ENCODE measurements at places on chromosomes 12 and 14. TPM values are rescaled to one million over a fixed set of nuclear protein-coding genes. Genes with fewer than 3 reads are reported as not detected.
A peak's percentile ranks its signal among the peaks of the same experiment; 100 is the strongest.

DNA sequence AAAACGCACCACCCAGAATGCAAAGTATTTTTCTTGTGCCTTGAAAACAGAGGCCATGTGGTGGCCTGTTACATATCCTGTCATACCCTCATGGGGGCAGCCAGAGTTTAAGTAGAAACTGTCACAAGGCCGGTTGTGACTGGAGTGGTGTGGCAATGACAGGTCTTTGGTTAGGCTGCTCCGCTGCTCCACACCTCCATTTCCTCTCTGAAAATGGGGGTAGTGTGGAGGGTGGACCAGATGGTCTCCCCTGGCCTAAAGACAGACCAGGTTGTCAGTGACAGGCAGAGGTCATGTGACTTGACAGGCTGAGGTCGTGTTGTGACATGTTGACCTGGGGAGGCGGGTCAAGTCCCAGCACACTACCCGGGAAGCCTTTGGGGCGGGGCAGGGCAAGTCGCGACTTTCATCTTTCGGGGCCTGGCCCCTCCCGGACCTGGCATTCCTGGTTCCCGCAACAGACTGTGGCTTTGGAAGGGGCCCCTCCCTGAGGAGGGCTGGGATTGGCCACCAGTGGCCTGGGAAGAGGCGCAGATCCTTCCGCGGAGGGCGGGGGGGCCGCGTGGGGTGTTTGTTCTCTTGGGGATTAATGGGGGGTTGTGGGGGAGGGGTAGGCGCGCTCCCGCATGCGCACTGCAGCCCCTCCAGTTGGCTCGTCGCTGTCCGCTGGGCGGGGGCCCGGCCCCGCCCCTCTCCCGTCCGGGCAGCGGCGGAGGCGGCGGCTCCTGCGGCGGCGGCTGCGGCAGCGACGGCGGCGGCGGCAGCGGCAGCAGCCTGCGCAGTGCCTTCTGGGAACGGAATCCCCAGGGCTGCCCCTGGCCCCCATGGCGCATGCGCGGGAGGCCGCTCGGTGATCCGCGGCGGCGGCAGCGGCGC, at the start of gene MBD6:
TSS of gene MBD6 (plus strand) at position 814 of the 876 bp plus-strand sequence. CDS start 1,480 bp downstream, outside the sequence.
- DNase-seq = peak; percentile 78

DNA sequence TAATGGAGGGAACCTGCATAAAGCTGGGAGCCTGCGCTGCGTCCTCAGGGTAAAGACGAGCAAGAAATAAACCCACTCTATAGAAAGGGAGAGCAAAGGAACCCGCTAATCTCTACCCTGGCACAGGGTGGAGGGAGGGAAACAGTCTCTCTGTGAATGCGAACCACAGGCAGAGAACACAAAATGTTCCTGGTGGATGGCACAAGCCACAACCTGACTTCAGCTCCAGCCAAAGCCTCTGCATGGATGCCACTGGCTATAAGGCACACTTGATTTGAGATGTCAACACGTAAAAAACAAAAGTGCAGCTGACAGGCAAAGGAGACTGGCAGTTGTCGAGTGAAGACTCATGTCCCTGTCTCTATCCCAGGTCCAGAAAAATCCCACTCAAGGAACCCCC, 32.4 kb downstream of the CHGA start:
- no peak for DNase-seq

- no peak for DNase-seq
Measured at GRCh38 chr12:52284562-52285171, 6.7 kb downstream of the KRT81 start.

DNA sequence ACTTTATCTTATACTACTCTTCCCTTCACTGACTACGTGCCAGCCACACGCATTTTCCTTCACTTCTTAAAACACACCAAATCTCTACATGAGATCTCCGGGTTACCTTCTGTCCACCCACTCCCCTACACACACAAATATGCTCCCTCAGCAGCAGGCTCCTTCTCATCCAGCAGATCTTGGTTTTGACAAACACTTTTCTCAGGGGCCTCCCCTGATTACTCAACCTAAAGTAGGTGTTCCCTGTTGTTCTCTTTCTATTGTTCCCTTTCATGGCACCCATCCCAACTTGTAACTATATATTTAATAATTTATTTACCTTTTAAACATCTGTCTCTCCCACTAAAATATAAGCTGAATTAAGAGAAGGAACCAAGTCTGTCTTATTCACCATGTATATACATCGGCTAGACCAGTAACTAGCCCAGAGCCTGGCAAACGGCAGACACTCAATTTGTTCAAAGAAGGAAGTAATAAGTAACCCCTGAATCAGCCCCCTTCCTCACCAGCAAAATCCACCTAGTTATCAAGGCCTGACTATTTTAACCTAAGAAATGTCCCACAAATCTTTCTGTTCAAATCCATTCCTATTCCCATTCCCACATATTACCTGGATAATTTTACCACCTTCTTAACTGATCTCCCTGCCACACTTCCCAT, 2.7 kb downstream of the C2CD5 start:
- DNase-seq = no peak

- no peak for DNase-seq
Measured at GRCh38 chr12:103742349-103742932, 98.6 kb downstream of the NT5DC3 start.

DNA sequence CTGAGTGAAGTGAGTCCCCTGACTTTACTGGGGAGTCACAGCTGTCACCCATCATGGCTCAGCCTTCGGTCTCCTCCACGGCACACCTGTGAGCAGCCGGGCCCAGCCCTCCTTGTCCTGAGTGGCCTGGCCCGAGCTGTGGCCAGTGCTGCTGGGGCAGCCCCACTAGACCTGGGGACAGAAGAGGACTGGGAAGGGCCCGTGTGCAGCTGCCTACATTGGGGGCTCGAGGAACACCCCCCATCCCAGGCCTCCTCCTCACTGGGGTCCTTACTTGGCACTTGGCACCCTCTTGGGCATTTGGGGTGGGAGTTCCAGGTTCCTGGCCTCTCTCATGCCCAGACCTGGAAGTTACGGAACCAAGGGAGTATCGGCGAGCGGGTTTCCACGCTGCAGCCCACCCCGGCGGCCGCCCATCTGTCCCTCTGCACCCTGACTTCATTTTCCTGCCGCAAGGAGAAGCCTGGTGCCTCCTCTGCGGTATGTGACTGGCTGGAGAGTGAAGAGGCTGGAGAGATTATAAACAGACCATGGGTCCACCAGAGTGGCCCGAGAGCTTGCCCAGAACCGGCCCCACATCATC, 179.7 kb downstream of the KIF26A start:
- DNase-seq = no peak

DNA sequence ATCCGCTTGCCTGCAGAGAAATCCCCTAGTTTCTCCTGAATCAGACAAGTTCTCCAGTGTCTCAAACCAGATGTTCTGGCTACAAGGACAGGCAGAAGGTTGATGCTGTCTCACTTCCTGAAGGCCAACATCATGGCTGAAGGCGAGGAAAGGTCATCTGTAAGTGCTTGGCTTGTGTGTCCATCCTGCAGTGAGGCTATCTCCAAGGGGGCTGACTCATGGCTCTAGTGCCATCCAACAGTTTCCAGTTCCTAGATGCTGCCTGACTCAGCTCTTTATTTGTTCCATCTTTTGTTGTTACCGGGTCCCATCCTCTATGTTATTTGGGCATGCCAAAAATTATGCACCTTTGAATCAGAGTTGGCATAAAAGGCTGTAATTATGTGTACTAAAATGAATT, 232.1 kb upstream of the TBX3 start:
- no peak for DNase-seq

GRCh38 chr12:71125949-71126348, 31.9 kb downstream of the TSPAN8 start:
- no peak for DNase-seq

GRCh38 chr14:99232714-99233214, 39.2 kb downstream of the BCL11B start:
- no peak for DNase-seq

DNA sequence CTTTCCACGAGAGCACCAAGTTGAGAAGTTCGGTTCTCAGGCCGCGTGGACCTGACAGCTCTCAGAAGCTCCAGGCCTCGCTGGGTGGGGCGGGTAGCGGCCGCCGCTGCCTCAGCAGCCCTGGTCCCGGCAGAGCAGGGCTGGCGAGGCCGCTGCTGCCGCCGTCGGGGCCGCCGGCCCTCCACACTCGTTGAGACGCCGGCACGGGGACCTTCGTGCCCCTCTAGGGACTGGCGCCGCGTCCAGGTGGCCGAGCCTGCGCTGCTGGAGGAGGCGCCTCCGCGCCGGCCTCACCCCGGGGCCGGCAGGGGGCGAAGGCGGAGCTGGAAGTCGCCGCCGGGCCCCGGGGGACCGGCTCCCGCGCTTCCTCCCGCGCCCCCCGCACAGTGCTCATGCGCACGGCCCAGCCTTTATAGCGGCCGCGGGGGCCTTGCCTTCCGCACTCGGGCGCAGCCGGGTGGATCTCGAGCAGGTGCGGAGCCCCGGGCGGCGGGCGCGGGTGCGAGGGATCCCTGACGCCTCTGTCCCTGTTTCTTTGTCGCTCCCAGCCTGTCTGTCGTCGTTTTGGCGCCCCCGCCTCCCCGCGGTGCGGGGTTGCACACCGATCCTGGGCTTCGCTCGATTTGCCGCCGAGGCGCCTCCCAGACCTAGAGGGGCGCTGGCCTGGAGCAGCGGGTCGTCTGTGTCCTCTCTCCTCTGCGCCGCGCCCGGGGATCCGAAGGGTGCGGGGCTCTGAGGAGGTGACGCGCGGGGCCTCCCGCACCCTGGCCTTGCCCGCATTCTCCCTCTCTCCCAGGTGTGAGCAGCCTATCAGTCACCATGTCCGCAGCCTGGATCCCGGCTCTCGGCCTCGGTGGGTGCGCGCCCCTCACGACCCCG, at the start of gene COCH:
TSS of gene COCH (plus strand) at position 440 of the 879 bp plus-strand sequence. CDS start at position 820, 380 bp downstream.
- DNase-seq = no peak

GRCh38 chr14:64500088-64500487, 3.5 kb downstream of the ZBTB25 start:
- DNase-seq = no peak

GRCh38 chr12:106566771-106567170, 16.0 kb upstream of the RFX4 start:
- DNase-seq = no peak

- DNase-seq = no peak
Measured at GRCh38 chr12:64128366-64128765, 93.7 kb downstream of the KICS2 start.

GRCh38 chr14:103286460-103286859, 47.6 kb upstream of the EIF5 start:
- no peak for DNase-seq

- DNase-seq = no peak
Measured at GRCh38 chr14:77184396-77185092, 2.9 kb downstream of the TMEM63C start.

- DNase-seq = no peak
Measured at GRCh38 chr12:188910-189621, 24.9 kb downstream of the SLC6A12 start.

GRCh38 chr14:83975841-83976770, 1553.8 kb upstream of the FLRT2 start:
- peak; percentile 36 for DNase-seq

DNA sequence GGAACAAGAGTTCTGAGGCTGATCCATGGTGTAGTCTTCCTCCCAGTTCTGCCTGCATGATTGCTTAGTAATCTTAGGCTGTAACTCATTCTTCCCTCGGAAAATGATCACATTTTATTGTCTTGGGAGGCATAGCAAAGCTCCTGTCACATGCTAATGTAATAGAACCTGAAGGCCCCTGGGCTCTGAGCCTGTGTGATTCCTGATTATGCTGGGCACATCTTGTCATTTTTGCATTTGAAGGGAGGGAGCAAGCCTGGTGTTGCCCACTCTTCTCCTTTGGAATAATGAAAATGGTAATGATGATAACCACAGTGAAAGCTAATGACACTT, 215.4 kb downstream of the MSRB3 start:
- no peak for DNase-seq

GRCh38 chr12:68863109-68863770, 55.3 kb downstream of the MDM2 start:
- DNase-seq = no peak

- peak; percentile 20 for DNase-seq
Measured at GRCh38 chr12:11228296-11228879, 41.1 kb downstream of the PRB3 start.

DNA sequence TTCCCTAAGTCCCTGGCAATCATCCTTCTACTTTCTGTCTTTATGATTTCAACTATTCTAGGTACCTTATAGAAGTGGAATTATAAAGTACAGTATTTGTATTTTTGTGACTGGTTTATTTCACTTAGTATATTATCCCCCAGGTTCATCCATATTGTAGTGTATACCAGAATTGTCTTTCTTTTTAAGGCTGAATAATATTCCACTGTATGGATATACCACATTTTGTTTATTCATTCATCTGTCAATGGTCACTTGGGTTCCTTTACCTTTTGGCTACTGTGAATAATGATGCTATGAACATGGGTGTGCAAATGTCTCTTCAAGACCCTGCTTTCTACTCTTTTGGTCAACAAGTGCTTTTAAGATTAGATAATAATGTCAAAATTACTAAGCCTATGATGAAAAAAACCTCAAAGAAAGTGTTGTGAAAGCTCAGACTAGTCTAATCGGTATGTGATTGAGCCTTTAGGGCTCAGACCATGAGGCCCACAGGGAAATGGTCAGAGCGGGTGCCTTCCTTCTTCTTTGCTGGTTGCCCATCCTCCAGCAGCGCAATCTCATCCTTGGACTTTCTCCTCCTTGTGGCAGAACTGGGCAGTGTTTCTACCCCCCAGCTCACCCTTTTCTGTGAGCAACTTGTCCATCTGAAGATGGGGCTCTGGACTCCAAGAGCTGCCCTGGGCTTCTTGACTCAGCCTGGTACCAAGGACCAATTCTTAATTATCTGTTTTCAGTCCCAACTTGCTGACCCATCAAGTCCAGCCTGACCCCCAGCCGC, 105.4 kb downstream of the TTC8 start:
- no peak for DNase-seq

- no peak for DNase-seq
Measured at GRCh38 chr12:31408763-31409162, 82.8 kb upstream of the SINHCAF start.

GRCh38 chr14:77125281-77125801, 16.2 kb downstream of the ZDHHC22 start:
- DNase-seq = no peak

DNA sequence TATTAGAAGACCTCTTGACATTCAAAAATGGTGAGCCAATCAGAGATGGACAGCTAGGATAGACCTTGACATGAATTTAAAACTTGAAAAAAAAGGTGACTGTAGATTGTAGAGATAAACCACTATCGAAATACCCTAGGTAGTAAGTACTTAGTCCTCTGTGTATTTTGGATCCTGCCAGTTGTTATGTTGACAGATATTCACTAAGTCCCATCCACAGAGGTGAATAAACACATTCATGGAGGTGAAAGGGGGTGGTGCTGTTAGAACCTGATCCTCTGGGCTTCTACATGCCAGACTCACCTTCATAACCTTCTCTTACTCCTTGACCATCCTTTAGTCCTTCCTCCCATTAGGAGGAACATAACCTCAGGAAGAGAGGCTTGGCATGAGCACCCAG, 72.3 kb downstream of the OTX2 start:
- DNase-seq = no peak

Gene CIT
- 15.0 TPM for polyA plus RNA-seq

Gene GALNT4
- polyA plus RNA-seq = 8.6 TPM

Gene ITGA5
- polyA plus RNA-seq = 40.6 TPM

Gene IFT81
- polyA plus RNA-seq = 57.1 TPM

Gene OR4E2
- polyA plus RNA-seq = not detected

Gene KRT6C
- polyA plus RNA-seq = not detected

Gene SLC2A14
- polyA plus RNA-seq = 0.28 TPM

Gene SPPL3
- polyA plus RNA-seq = 85.6 TPM

Gene NRL
- polyA plus RNA-seq = 1.8 TPM

Gene AQP5
- 1.1 TPM for polyA plus RNA-seq

Gene HNRNPA1
- polyA plus RNA-seq = 3,605 TPM

Gene CELA1
- not detected for polyA plus RNA-seq

Gene OR9K2
- polyA plus RNA-seq = not detected

Gene TAS2R10
- polyA plus RNA-seq = 1.00 TPM

Gene SYT1
- 23.9 TPM for polyA plus RNA-seq

Gene APAF1
- 37.5 TPM for polyA plus RNA-seq

Gene SPTB
- 13.2 TPM for polyA plus RNA-seq

Gene GABARAPL1
- polyA plus RNA-seq = 91.9 TPM
